ENCODE measurements at places on chromosomes 5 and 9.

DNA sequence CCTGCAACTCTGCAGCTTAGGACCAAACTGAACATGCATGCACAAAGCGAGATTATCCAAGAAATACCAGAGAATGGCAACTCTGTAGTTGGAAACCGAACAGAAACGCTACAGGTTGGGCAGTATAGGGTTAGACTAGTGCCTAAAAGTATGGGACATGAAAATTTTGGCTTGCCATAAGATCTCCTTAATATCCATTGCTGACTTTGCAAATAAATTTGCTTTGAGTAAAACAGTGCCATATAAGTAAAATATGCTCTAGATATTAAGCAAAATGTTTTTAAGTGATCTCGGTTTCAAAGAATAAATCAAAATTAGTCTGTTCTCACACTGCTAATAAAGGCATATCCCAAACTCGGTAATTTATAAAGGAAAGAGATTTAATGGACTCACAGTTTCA lies 456.0 kb downstream of the PRDM9 start:
- no peak for DNase-seq

DNA sequence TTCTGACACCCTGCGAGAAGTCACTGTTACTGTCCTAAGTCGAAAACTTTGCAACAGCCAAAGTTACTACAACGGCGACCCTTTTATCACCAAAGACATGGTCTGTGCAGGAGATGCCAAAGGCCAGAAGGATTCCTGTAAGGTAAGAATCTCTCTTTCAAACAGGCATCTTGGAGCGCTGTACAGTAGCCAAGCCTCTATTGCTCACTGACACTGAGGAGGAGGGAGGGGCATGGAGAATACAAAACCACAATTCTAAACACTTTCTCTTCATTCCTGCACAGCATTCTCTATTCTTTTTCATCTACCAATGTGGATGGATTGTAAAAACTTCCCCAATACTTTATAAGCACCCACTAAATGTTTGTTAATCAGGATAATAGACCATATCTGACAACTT lies 7.4 kb downstream of the GZMK start:
- DNase-seq: no peak

GRCh38 chr5:91010090-91010489 lies 373.0 kb downstream of the ARRDC3 start:
- no peak for DNase-seq

- no peak for DNase-seq
Observed at GRCh38 chr5:115507681-115508080, 36.9 kb downstream of the FEM1C start.

GRCh38 chr5:8829323-8830029 lies 716.4 kb downstream of the SEMA5A start:
- DNase-seq: no peak

DNA sequence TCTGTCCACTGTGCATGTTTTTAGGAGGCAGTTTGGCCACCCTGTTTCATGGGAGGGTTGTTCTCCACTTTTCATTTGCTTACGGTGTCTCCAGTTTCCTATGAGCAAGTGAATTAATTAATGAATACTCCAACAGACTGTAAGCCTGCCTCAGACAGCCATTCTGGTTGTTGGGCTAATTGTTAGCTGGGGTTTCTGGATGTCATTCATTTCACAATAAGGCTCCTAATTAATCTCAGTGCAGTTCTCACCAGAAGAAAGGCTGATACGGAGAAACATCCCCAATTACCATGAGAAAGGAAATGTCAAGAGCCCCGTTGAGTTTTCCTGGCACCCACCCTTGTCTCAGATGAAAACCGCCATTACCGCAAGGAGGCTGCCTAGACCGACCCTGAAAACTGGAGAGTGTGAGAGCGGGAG lies 75.8 kb downstream of the MAP1B start:
- DNase-seq: no peak

DNA sequence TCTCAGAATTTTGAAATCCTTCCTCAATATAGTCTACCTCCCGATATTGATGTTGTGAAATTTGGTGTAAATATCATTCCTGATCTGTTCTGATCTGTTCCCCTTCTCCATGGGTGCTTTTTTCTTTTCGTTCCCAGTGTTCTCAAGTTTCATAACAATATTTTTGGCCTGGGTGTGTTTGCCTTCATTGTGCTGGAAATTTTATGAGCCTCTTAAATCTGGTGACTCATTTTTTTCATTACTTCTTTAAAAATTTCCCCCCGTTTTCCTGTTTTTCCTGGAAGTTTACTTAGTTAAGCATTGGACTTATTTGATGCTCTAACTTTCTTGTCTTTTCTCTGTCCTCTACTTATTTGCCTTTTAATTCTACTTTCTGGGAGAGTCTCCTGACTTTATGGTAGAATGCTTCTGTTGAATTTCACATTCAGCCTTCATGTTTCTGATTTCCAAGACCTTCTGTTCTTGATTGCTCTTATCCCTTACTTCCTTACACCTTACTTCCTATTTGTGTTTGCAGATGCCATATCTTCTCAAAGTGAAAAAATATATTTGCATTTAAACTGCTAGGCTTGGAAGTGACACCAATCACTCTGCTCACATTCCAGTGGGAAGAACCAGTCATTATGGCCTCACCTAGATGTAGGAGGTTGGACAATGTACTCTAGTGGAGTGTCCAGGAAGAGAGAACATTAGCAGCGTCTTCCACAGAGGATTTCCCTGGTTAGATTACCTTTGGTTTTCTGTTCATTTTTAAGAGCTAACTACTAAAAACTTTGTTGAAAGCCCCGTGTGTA lies 441.9 kb downstream of the ARHGEF28 start:
- no peak for DNase-seq

GRCh38 chr9:99181621-99182020 lies 40.1 kb downstream of the ALG2 start:
- no peak for DNase-seq

DNA sequence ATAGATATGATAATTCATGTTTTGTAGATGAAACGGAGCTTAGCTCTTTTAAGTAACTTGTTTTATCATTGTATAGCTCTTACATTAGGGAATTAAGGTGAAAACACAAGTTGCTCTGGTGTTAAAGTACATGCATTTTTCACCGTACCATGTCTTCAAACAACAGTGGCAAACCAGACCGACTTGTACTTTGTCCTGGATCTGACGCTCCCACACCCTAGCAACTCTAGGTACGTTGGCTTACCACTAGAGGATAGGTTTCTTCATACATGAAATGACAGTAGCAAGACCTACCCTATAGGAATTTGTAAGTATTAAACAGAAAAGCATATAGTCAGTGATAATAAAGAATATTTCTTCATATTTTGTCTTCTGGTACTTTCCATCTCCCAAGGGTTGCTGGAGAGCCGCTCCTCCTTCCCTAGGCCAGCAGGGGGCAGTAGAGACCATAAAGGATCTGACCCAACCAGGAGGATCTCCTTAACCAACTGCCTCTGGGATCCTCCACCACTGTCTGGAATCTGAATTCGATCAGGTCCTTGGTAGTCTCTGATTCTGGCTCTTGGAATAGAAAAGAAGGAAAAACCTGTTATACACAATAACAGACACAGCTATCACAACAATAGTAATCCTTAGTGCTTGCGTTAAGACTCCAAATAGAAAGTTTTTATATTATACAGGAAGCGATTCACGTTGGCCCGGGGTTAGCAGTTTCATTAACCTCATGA lies 136.7 kb downstream of the CAVIN4 start:
- no peak for DNase-seq

- DNase-seq: no peak
Observed at GRCh38 chr5:8114597-8115266, 245.8 kb downstream of the MTRR start.

- no peak for DNase-seq
Observed at GRCh38 chr5:170345971-170346370, 43.2 kb downstream of the KCNMB1 start.

- DNase-seq: no peak
Observed at GRCh38 chr9:112166176-112167140, 8.6 kb downstream of the SUSD1 start.

- DNase-seq: no peak
Observed at GRCh38 chr5:55102348-55102747, at the start of gene GZMA. GZMA (plus strand) TSS chr5:55102646; CDS start chr5:55102683, 37 bp downstream.

DNA sequence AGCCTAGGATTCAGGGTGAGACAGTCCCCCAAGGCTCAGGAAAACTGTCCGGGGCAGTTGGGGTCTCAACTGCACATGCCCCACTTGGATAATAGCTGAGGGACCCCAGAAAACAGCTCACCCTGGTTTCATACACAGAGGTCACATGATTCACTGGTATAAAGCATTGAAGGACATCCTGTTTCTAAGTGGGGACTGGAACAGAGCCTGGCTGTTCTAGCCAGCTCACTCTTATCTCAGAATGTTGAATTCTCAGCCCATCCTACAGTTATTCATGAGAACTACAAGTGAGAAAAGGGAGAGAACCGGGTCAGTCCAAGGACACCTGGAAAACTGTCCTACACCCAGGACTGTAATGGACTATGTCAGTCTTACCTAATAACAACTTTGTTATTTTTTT lies 170.9 kb downstream of the FGF1 start:
- DNase-seq: no peak

- DNase-seq: no peak
Observed at GRCh38 chr9:112755016-112755427, 4.5 kb downstream of the SNX30 start.

DNA sequence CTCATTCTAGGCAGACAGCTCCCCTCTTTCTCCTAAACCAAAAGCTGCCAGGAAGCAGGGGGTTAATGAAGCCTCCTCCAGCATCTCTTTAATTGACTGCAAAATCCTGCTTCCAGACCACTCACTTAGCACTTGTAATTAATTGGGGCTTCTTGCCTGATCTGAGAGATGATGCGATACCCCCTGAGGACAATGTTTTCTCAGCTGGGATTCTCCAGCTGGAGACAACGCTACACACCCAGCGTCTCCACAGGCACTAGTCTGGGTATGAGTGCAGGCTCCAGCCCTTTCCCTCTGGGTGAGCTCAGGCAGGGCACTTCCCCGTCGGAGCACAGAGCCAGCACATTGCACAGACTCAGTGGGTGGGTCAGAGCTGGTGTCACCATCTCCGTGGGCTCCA lies 16.1 kb downstream of the CPLX2 start:
- no peak for DNase-seq

DNA sequence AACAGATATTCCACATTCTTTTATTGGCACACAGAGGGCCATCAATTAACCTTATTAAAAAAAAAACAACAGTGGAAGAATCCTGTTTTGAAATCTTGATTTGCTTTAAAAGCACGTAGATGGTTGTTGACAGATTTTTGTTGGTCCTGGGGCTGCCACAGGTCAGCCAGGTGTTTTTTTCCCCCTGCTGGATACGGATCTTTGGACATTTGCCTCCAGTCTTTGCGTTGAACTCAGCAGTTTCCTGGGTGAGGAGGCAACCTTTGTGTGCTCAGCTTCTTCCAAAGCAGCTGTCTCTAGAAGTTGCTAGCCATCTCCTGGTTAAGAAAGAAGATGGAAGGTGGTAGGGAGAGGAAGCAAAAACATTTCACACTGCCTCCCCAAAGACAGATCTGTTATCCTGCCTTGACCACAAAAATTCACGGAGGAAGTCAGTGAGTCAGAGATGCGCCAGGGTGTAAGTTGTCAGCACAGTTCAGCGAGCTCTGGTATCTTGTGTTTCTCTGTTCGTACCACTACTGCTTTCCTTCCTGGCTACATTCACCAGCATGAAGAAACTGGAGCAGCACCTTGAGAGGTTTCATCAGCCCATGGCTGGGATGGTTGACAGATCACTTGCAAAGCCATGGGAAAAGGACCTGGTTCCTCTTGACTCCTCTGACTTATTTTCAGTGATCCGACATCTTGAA lies 207.3 kb downstream of the ARHGAP26 start:
- no peak for DNase-seq

- no peak for DNase-seq
Observed at GRCh38 chr9:127909839-127910273, 7.0 kb downstream of the ST6GALNAC4 start.

DNA sequence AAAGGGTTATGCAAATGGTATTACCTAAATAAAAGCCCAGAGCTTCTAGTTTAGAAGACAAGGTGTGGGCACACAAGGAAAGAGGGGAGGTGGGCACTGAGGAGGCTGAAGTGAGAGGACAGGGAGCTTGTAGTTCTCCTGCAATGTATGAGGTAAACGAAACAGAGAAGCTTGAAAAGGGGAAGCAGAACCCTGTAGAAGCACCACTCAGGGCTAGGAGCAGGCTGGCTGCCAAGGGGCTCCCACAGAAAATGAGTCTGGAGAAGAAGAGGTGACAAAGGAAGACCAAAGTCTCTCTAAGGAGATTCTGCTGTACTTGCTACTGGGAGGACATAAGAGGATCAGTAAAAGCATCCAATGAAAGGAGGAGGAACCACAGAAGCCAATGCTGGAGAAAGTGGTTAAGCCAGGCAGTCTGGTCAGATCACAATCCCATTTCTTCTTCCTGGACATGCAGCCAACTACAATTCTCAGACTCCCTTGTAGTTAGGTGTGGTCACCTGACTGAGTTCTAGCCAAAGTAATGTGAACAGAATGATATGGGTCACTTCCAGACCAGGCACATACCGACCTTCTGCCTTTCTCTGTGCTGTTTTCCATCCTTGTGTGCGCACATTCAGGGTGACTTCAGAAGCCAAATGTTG lies 174.5 kb upstream of the MAP3K1 start:
- no peak for DNase-seq

GRCh38 chr9:94875300-94876020 lies 149.0 kb downstream of the AOPEP start:
- DNase-seq: no peak

DNA sequence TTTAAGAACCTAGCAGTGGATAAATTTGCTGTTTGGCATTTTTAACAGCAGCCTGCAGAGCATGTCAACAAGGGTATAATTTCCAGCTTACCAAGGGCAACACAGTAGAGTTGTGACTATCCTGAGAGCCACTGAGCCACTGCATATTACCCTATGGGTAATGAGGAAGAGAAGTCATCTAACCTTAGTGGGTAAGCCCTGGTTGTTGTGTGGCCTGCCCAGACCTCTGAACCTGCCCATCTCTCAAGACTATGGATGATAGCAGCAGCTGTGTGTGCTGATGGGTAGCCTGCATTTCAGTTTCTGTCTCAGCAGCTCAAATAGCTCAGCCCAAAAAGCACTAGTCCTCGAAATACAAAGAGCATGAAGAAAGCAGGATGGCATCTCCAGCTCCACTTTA lies 56.1 kb upstream of the PIP5K1B start:
- DNase-seq: no peak

DNA sequence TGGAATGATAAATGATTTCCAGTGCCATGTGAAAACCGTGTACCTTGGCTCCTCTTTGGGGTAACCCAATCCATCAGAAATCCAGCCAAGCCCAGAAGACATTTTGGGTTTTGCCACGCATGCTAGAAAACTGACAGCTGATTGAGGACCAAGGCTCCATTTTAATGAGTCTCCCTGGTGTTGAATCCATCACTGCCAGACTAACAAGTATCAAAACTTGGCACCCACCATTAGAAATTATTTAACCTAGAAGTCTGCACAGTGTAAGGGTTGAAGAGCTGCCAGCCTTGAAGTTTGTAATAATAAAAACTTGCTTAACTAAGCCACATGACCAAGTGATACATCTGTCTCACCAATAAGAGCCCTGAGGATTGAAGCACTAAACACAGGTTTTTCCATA lies 369.9 kb downstream of the DNAH5 start:
- DNase-seq: no peak

DNA sequence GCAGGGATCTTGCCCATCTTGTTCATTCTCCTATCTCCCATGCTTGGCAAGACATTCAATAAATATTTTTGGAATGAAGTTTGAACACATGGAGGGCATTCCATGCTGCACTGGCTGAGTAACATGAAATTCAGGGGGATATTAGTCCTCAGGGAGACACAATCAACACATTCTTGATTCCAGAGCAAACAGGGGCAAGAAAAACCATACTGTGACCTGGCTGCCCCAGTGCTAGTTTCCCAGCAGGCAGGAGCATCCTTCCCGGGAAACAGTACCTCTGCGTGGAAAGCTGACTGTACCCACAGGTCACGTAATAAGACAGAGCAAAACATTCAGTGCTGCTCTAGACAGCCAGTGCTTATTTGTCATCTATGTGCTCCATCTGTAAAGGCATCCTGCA lies 66.3 kb upstream of the SPOCK1 start:
- DNase-seq: no peak

Measured in stimulated activated CD4-positive, alpha-beta T cell treated with anti-CD3 and anti-CD28 coated beads, Interleukin-1b, Interleukin-23, amount 100 ng/mL, for 1 hour (primary cell).